ENCODE measurements at places on chromosomes 6 and 20.

DNA sequence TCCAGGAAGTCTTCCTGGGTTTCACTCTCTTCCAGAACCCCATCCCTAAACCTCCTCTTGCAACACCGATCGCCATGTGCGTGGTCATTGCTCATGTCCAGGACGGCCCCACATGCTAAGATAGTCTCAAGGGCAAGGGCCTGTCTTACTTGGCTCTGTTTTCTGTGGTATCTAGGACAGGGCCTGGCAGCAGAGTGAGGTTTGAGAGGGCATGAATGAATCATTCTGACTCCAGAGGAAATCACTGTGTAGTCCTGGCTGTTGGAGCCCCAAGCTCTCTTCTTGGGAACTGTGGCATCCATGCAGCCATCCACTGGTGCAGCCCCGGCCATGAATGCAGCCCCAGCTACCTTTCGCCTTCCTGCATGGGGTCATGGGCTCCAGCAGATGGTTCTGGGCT is 12.4 kb downstream of the SIRPA start:
- no peak for DNase-seq

DNA sequence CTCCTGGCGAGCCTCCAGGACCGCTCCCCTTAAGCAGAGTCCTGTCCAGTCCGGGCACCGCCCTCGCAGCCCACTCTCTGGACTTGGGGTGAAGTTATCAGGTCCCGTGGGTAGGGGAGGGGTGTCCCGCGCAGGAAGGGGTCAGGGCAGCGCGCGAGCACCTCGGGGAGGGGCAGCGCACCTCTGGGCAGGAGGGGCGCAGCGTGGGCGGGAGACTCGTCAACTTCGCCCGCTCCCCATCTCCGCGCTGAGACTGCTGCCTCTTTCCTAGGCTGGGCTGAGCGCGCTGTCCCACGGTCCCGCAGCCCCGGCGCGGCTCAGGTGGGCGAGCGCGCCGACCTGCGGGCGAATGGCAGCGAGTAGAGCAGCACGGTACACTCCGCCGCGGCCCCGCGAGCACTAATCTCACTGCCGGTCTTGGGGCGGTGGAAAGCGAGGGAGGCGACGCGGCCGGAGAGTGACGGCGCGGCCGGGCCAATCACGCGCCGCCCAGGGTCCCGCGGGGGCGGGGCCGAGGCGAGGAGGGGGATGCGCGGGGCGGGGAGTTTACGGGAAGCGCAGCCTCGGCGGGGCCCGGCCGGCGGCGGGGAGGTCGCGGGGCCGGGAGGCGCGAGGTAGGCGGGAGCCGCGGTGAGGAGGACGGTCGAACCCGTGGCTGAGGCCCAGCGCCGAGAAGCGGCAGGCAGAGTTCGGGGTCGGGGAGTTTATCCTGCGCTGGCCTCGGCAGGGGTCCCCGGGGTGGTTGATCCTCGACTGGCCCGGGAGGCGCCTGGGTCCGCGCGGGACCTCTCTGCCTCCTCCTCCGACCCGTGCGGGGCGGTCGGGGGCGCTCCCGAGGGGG is at the start of gene MAN1A1:
Gene MAN1A1 (minus strand): TSS at position 401 of the 841 bp plus-strand sequence. CDS start 696 bp downstream, outside the sequence.
- peak; percentile 92 for DNase-seq

DNA sequence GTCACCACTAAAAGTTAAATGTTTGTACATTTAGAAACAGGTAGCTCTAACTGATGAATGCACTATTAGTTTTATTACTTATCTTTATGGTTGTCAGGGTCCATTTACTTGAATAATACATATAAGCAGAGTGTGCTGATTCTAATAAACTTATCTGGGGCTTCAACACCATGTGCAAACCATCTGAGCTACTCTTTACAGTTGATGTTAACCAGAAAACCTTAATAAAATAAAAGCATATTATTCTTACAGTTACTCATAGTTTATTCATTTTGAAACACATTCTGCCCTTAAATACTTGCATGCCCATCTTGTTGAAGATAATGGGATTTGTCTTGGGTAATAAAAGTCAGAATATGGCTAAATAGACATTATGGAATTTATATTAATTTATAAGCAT is 1042.2 kb downstream of the EPHA7 start:
- no peak for DNase-seq

DNA sequence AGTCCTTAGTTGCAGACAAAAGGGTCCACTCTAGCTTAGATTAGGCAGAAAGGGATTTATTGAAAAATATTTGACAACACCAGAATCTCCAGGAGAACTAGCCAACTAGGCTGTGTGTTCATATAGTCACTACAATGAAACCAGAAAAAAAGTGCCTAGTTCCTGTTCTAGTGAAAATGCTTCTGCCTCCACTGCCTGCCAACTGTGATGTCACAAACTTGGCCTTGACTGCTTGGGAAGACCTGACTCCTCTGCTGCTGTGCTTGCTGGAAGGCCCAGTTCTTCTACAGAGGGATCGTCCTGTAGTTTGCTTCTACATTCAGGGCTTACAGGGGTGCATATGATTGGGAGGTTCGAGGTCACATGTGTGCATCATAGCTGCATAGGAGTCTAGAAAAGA is 40.3 kb upstream of the XRN2 start:
- DNase-seq, result no peak

GRCh38 chr6:68651011-68651985 is 16.2 kb downstream of the ADGRB3 start:
- no peak for DNase-seq

GRCh38 chr6:107611094-107611810 is 121.3 kb downstream of the SOBP start:
- no peak for DNase-seq

GRCh38 chr6:49713346-49713745 is at the start of gene CRISP2:
Gene CRISP2 (minus strand): TSS chr6:49713543. CDS start chr6:49709196, 4,347 bp downstream.
- no peak for DNase-seq

GRCh38 chr20:51959066-51959542 is 156.8 kb upstream of the SALL4 start:
- no peak for DNase-seq

DNA sequence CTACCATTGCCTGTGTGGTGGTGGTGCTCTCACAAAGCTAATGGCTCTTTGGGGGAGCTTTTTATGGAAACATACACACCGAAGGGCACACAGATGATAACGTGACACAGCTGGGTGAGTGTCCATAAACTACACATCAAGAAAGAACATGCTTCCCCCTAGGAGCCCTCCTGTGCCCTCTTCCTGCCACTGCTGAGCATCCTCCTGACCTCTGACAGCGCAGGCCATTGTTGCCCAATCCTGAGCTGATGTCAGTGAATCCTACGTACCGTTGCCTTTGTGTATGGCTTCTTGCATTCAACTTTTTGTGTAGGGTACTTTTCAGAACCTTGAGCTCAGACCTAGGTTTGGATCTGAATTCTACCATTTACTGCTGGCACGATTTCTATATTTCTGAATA is 65.8 kb upstream of the SLC22A1 start:
- no peak for DNase-seq

DNA sequence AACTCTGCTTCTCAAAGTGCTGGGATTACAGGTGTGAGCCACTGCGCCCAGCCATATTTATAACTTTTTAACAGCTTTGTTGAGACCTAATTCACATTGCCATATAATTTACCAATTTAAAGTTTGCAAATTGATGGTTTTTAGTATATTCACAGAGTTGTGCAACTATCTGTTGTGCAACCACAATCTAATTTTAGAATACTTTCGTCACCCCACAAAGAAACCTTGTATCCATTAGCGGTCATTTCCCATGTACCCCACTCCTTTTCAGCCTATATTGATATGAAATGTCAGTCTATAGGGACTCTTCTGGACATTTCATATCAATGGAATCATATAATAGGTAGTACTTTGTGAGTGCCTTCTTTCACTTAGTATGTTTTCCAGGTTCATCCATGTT is 55.8 kb downstream of the FOXO3 start:
- no peak for DNase-seq

DNA sequence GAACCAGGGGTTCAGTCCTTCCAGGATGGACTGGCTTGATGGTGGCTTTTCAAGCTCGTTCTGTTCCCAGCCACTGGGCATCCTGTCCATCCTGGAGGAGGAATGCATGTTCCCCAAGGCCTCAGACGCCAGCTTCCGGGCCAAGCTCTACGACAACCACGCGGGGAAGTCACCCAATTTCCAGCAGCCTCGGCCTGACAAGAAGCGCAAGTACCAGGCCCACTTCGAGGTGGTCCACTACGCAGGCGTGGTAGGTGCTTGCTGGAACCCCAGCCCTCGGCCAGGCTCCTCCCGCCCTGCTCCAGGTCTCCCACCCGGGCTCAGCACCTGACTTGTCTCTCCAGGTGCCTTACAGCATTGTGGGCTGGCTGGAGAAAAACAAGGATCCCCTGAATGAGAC is 34.0 kb downstream of the MYH7B start:
- DNase-seq, result no peak

GRCh38 chr20:32975698-32976674 is 28.2 kb downstream of the SUN5 start:
- DNase-seq, result no peak
